ENCODE measurements at places on chromosomes 5 and 9.

- DNase-seq, result no peak
Measured at GRCh38 chr5:80921026-80921425, 39.1 kb upstream of the RASGRF2 start.

GRCh38 chr5:139694556-139695177 lies 46.5 kb downstream of the CXXC5 start:
- no peak for DNase-seq

DNA sequence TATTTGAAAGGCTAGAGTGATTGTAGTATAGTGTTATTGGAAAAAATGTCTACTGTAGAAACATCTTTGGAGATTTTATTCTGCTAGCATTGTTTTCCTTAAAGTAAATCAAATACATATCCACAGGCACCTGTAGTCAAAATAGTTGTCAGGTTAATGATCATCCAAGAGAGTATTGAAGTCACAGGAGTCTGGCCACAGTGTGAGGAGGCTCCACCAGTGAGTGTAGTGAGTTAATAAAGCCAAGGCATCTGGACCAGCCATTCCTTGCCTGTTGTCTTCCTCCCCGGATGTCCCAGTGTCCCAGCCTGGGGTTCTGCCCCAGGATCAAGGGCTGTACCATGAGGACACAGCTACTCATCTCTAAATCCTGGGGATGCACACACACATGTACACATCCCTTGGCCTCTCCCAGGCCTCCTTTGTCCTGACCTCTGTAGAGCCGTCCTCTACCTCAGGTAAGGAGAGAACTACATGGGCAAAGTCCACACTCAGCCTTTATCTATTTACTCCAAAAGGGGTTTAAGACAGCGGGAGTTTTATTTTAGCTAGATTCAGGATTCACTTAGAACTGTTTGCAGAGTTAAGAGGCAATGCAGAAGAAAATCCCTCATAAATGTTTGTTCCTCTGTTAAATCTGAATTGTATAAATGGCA lies 3.7 kb downstream of the PIK3R1 start:
- no peak for DNase-seq

DNA sequence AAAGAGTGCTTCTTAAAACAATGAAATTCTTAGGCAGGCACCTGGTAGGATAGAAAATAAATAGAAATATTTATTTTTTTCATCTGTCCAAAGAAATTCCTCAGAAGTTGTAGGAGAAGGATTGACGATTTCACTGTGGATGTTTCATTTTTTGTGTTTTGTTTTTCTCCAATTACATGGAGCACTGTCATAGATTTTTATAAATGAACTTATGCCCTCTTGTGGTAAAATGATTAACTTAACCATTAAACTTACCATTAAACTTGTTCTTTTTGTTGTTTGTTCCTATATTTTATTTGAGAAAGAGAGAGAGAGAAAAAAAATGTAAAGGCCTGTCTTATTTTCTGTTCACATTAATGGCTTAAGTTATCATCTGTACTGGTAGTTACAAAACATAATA lies 339.2 kb downstream of the PRR16 start:
- DNase-seq, result no peak

All from KG1 (cell line).